ENCODE measurements at places on chromosomes 16 and 17.

DNA sequence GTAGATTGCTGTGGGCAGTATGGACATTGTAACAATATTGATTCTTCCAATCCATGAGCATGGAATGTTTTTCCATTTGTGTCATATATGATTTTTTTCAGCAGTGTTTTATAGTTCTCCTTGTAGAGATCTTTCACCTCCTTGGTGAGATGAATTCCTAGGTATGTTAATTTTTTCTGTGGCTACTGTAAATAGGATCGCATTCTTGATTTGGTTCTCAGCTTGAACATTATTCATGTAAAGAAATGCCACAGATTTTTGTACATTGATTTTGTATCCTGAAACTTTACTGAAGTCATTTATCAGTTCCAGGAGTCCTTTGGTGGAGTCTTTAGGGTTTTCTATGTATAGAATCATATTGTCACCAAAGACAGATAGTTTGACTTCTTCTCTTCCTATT lies 19.7 kb upstream of the CDR2 start:
- no peak for DNase-seq

GRCh38 chr17:57956291-57957119 lies 1.3 kb upstream of the CUEDC1 start:
- no peak for DNase-seq

- DNase-seq = no peak
These were observed 5.0 kb upstream of the DCTPP1 start for GRCh38 chr16:30434852-30435251.

DNA sequence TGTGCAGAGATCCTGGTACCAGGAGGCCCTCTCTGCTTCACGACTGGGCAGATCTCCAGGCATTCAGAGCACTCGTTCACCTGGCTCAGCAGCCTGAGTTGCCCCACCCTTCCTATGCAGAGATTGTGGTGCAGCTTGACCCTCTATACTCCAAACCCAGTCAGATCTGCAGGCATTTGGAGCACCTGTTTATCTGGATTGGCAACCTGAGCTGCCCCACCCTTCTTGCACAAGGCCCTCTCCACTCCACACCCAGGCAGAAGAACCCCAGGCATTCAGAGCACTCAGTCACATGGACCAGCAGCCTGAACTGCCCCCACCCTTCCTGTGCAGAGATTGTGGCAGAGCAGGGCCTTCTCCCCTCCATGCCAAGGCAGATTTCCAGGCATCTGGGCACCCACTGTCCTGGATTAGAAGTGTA lies 88.4 kb upstream of the CDH5 start:
- no peak for DNase-seq

- no peak for DNase-seq
These were observed 30.3 kb upstream of the MYO15B start for GRCh38 chr17:75557075-75557851.

GRCh38 chr17:12995106-12995895 lies 22.5 kb downstream of the ELAC2 start:
- no peak for DNase-seq

- no peak for DNase-seq
These were observed 73.1 kb downstream of the IRF8 start for GRCh38 chr16:85971902-85972638.

DNA sequence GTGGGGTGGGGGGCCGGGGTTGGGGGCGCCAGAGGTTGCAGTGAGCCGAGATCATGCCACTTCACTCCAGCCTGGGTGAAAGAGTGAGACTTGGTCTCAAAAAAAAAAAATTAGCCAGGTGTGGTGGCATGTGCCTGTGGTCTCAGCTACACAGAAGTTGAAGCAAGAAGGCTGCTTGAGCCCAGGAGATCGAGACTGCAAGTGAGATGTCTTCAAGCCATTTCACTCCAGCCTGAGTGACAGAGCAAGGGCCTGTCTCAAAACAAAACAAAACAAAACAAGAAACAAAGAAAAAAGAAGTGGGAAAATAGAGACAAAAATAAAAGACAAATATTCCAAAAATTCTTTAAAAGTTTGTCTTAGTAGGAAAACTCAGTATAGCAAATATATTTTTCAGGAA lies 135.1 kb upstream of the CORO6 start:
- no peak for DNase-seq

- no peak for DNase-seq
These were observed 264.7 kb upstream of the TNRC6C start for GRCh38 chr17:77693776-77694175.

DNA sequence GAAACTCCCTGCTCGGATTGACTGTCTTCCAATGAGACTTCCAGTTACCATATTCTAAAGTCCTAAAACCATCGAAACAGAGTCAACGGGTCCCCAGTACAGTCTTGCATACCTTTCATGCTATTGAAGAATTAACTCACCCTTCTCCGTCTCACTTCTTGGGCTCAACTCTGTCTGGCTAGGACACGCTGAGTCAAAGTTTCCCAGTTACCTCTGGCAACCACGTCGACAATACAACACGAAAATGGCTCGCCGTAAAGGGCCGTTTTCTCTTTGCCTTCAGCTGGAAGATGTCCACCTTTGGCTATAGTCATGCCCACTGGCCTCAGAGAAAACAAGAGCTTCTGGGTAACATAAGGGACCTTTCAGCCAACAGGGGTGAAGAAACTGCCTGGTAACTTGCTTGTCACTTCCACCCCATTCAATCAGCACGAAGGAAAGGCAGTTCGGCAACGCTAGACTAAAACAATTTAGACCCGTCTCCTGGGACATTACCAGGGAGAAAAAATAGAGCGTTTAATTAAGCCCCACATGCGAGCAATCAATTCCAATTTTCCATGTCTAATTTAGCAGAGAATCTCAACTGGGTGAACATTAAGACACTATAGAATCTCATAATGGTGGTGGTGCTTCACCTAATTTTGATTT lies 21.5 kb downstream of the KCNG4 start:
- DNase-seq = no peak

GRCh38 chr17:49496183-49496866 lies 1.2 kb downstream of the NGFR start:
- DNase-seq = no peak

GRCh38 chr17:39722965-39723848 lies 7.1 kb downstream of the MIEN1 start:
- DNase-seq = no peak

DNA sequence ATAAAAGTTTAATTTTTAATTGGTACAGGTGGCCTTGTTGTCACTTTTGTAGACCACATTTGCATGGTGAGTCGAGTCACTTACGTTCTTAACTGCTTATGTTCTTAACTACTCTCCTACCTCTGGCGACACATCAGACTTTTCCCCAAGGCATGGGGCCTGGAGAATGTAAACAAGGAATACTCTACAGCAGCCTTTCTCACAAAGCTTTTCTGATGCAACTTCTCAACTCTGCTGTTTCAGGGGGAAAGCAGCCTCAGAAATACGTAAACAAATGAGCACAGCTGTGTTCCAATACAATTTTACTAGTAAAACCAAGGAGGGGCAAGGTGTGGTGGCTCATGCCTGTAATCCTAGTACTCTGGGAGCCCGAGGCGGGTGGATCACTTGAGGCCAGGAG lies 6.9 kb downstream of the KARS1 start:
- no peak for DNase-seq

DNA sequence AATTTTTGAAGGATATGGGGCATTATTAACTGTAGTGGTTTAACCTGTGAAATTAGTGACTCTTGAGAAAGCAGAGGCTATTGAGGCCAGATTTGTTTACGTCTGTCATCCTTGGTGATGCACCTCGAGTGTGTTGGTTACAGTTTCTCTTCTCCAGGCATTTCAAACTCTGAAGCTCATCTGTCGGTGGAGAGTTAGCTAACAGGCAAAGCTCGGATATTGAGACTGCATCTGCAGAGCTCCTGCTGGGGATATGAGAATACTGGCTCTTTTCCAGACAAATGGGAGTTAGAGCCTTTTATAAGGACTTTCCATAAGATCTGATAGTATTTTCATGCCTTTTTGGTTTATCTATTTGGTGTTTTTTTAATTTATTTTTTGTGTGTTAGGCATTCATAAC lies 6.7 kb downstream of the CLEC16A start:
- no peak for DNase-seq

DNA sequence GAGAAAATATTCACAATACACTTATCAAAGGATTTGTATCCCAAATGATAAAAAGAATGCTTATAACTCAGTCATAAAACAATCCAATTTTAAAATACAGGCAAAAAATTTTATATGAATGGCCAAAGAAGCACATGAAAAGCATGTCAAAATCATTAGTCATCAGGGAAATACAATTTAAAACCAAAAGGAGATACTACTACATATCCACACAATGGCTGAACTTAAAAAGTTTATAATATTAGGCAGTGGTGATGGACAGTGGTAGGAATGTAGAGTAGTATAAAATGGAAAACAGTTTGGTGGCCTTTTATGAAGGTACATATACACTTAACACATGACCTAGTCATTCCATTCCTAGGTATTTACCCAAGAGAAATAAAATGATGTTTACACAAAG lies 12.2 kb downstream of the CMC2 start:
- DNase-seq = no peak

- peak; percentile 5 for DNase-seq
These were observed 9.1 kb downstream of the FOXK2 start for GRCh38 chr17:82528484-82529265.

GRCh38 chr17:7888184-7888920 lies at the start of gene CHD3:
TSS of gene CHD3 (plus strand) at chr17:7888789. CDS start at chr17:7889001, 212 bp downstream.
- DNase-seq = peak; percentile 54

DNA sequence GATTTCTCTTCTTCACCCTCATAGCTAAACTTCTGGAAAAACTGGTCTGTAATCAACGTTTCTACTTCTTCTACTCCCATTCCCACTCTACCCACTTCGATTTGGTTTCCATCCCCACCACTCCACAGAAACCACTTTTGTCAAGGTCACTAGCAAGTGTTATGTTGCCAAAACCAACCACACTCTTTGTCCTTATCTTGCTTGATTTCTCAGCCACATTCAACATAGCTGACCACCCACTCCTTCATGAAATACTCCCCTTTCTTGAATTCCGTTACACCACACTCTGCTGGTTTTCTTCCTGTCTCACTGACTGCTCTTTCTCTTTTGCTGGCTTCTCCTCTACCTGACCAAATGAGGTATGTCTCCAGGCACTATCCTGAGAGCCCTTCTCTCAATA lies 11.9 kb downstream of the IKZF3 start:
- DNase-seq = no peak

- no peak for DNase-seq
These were observed 524 bp downstream of the STRADA start for GRCh38 chr17:63741143-63741407.

- no peak for DNase-seq
These were observed 27.7 kb downstream of the UNK start for GRCh38 chr17:75812096-75813013.

GRCh38 chr17:75499313-75500022 lies 15.9 kb downstream of the CASKIN2 start:
- no peak for DNase-seq

GRCh38 chr17:47311420-47311819 lies 12.3 kb upstream of the EFCAB13 start:
- no peak for DNase-seq

GRCh38 chr16:30923554-30924075 lies at the start of gene FBXL19:
TSS of gene FBXL19 (plus strand) at chr16:30923572. CDS start at chr16:30925755, 2,183 bp downstream.
- DNase-seq = no peak

DNA sequence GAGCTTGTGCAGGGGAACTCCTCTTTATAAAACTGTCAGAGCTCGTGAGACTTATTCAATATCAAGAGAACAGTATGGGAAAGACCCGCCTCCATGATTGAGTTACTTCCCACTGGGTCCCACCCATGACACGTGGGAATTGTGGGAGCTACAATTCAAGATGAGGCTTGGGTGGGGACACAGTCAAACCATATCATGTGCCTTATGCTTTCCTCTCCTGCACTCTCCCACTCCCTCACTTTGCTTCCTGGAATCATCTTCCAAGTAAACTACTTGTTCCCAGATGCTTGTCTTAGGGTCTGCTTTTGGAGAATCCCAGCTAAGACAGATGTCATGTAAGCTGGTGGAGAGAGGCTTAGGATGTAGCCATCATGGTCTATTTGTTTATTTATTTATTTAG lies 271.2 kb downstream of the HAPSTR1 start:
- no peak for DNase-seq

DNA sequence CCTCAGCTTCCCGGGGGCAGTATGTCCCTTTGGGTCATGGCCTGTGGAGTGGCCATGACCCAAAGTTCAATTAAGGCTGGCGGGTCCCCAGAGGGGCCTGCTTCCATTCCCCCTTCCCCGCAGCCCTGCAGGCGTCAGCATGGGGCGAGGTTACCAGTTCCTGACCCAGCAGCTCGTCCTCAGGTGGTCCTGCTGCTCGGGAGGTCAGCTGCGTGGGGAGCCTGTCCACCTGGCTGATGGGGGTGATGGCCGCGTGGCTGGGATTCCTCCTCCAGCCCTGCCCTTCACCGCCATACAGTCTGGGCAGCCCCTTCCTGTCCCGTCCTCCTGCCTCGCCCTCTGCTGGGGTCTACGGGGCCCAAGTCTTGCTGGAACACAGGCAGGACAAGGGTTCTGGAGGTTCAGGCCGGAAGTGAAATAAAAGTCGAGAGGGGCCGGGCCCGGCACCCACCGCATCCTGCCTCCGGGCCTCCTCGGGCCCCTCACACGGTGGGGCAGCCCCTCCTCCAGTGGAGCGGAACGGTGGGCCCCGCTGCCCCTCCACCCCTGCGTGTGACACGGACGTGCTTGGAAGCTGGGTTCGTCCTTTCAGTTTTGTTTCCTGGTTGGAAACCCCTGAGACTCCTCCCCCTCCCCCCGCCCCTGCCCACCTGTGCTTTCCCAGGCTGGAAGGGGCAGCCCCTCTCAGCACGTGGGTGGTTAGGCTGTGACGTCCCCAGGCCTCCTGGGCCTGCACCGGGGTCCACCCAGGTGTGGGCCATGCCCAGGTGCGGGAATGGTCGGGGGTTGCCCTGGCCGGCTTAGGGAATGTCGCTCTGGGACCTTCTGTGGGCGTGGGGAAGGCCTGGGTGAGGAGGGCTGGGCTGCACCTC lies 6.8 kb downstream of the UBALD2 start:
- DNase-seq = no peak

DNA sequence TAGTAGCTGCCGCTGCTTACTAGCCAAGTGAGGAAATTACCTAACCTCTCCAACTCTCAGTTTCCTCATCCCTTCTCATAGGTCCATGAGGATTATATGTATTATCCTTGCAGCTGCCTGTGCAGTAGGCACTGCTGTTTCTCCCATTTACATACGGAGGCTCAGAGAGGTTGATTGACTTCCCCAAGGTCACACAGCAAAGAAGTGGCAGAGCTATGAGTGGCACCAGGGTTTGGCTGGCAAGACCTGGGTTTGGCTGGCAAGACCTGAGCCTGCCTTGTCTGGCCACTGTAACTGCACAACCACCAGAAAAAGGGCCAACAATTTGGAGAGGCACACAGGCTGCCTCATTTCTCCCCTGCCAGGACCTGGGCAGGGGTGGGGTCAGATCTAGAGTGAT lies 2.5 kb upstream of the NDRG4 start:
- no peak for DNase-seq
